Right ventricle myocardium inferior (tissue), 1 donor: ENCODE measurements at places on chromosomes 5 and 9. TPM values are rescaled to one million over a fixed set of nuclear protein-coding genes. Genes with fewer than 3 reads are reported as not detected.

ANXA6 gene
- 222 TPM for total RNA-seq

GPR21 gene
- total RNA-seq, result 0.49 TPM

BBLN gene
- 36.1 TPM for total RNA-seq

DNAH5 gene
- 0.19 TPM for total RNA-seq

PJA2 gene
- 70.5 TPM for total RNA-seq

MAP1B gene
- 59.9 TPM for total RNA-seq

NSD1 gene
- total RNA-seq, result 36.1 TPM

GPX8 gene
- total RNA-seq, result 7.4 TPM

PCDHGC4 gene
- 2.4 TPM for total RNA-seq
